ENCODE measurements at places on chromosomes 7 and 10. TPM values are rescaled to one million over a fixed set of nuclear protein-coding genes. Genes with fewer than 3 reads are reported as not detected.

CSTF2T gene
- total RNA-seq: 37.2 TPM

GRCh38 chr7:70569335-70569819, 562.6 kb upstream of the GALNT17 start:
- DNase-seq: no peak

GRCh38 chr7:111192614-111193413, 101.9 kb downstream of the LRRN3 start:
- DNase-seq: no peak

DNA sequence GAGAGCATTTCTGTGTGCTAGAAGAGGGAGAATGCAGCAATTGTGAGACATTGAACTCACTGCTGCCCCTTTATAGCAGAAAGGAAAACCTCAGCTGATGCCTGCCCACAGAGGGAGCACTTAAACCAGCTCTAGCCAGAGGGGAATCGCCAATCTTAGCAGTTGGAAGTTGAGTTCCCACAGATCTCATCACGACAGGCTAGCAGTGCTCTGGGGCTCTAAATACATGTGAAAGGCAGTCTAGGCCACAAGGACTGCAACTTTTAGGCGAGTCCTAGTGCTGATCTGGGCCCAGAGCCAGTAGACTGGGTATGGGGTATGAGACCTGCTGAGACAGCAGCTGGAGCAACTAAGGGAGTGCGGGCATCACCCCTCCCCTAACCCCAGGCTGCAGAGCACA, 25.2 kb upstream of the PRR15 start:
- no peak for DNase-seq

- no peak for DNase-seq
Measured at GRCh38 chr10:113060201-113061053, 110.4 kb downstream of the TCF7L2 start.

DNA sequence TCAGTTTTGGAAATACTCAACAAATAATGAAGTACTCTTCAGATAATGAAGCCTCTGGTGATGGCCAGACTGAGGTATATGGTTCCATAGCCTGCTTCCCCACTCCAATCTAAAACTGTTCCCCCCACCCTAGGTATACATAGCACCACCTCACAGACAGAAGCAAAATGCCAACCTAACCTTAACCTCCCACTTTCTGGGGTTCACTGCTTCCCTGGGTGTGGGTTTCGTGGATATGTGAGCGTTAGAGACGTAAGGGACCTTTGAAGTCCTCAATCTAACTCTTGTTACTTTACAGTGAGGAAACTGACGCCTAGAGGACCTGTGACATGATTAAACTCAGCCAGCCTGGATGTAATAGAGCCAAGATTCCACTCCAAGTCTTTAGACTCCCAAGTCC, 1.4 kb downstream of the RHBDD2 start:
- no peak for DNase-seq

DNA sequence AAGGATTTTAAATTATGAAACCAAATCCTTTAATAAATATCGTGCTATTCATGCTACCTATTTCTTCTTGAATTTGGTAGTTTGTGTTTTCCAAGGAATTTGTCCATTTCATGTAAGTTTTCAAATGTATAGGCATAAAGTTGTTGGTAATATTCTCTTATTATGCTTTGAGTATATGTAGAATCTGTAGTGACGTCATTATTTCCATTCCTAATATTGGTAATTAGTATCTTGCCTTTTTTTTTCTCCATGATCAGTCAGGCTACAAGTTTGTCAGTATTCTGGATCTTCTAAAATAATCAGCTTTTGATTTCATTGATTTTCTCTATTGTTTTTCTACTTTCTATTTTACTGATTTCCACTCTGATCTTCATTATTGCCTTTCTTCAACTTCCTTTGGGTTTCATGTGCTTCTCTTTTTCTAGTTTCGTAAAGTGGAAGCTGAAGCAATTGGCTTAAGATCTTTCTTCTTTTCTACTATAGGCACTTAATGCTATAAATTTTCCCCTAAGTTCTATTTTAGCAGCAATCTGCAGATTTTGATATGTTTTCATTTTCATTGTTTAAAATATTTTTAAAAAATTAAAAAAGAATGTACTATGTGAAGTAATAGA, 156.5 kb upstream of the HDAC9 start:
- DNase-seq: no peak

DNA sequence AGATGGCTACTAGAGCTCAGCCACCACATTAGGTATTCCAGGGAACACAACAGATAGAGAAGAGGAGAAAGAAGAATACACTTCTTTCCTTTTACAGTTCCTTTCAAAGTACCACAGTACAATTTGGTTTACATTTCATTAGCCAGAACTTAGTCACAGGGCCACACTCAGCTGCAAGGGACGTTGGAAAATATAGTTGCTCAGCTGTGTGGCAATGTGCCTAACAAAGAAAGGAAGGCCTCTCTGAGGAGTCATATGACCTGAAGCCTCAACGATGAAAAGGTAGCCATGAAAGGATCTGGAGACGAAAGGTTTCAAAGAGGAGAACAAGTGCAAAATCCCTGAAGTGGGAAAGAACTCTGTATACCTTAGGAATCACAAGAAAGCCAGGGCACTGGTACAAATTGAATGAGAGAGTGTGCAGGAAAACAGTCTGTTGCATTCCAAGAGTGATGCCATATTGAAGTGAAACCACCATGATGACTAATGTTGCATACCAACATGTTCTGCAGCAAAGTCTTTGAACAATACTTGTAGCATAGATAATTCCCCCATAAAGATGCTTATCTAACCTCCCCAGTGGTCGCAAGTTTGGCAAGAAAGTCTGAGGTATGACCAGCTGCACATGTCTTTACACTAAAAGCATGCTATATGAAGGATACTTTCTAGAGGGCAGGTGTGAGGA, 278.9 kb downstream of the HPSE2 start:
- DNase-seq: no peak

Data from activated naive CD8-positive, alpha-beta T cell treated with anti-CD3 and anti-CD28 coated beads, Interleukin-2, amount 10 ng/mL, durations not matched to agents 7 days and 5 days (primary cell).